Esophagus squamous epithelium (tissue), 5 donors: ENCODE measurements at places on chromosomes 11 and 22.

DNA sequence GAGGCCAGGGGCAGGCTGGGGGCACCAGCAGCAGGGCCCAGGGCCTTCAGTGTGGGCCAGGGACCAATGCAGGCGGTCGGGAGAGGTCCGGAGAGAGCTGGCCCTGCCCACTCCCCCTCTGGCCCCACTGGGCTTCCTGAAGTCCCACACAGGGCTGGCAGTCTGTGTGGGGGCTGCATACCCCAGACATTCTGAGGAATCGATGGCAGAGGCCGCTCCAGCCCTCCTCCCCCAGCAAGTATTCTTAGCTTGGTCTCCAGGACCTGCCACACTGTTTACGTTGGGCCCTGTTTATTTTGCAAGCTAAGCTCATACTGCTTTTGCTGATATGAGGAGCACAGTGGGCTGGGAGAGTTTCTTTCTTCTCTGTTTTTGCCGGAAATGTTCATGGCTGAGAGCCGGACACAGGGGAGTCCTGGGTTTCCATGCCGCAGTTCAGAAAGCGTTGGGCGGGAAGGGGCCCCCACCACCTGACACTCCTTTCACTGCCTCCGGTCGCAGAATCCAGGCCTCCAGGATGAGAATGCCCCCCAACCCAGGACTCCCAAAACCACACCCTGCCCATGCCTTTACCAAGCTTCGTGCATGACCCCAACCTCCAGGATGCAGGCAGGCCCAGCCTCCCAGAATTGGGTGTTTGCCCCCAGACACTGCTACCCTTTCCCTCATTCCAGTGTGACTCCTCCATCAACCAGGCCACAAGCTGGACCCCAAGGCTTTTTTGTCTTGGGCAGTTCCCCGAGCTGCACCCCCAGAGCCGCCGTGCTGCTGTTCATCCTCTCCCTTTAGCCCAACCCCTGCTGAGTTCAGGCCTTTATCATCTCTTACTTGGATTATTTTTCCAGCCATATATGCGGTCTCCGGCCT, 81.8 kb upstream of the KCNQ1OT1 start:
- no peak for DNase-seq

GRCh38 chr11:58632510-58632909, 10.0 kb downstream of the CNTF start:
- DNase-seq: no peak

DNA sequence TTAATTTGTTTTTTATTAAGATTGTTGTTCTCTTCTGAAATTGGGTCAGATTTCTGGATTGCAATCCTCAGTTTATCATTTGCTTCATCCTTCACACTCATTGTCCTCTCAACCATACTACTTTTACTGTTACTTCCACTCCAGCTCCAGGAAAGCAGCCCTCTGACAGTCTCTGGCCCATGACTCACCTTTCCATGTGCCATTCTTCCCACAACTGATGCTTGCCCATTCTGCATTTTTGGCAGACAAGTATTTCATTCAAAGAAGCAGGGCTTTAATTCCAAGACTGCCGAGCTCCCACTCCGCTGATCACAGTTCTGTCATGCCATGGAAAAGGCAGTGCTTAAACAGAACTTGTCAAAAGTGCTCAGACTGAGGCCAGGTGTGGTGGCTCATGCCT, 139.2 kb downstream of the WNT11 start:
- no peak for DNase-seq

DNA sequence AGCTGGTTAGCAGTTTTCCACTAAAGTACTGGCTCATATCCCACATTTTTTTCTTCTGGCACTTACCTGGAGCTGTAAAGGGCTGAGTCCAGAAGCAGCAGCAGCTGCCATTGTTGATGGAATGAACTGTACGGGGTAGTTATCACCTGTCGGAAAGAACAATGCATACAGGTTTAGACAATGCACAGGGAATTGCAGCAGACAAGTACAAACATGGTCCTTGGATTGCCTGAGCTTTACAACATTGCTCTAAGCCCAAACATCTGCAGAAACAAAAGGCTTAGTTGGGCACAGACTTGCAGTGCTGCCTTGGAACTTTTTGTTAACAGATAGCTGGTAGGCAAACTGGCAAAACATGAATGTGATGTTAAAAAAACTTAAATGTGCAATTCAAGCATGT, 258.8 kb downstream of the SOX6 start:
- no peak for DNase-seq

DNA sequence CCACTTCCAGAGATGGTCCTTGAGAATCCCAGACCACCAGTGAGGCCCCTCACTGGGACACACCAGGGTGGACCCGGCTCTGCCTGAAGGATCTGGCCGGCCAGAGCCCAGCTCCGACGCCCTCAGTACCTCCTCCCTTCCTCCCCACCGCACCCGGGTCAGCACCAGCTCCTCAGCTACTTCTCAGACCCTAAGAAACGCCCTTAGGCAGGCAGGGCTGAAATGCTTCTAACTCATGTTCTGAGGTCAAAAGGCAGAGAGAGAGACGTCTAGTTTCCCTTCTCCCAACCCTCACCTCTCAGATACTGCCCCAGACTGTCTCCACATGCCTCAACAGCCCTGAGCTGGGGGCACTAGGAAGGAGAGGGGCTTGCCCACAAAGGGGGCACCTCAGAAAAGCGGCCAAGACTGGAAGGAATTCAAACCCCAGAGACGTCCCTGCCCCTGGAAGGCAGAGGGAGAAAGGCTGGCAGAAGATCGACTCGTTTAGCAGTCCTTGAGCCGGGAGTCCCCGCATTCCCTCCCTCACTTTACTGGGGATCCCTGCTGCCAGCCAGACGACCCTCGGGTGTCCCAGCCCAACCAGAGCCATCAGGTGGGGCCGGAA, 539 bp downstream of the USH1C start:
- no peak for DNase-seq

- no peak for DNase-seq
Measured at GRCh38 chr11:69215784-69216415, 60.2 kb downstream of the SMIM38 start.

DNA sequence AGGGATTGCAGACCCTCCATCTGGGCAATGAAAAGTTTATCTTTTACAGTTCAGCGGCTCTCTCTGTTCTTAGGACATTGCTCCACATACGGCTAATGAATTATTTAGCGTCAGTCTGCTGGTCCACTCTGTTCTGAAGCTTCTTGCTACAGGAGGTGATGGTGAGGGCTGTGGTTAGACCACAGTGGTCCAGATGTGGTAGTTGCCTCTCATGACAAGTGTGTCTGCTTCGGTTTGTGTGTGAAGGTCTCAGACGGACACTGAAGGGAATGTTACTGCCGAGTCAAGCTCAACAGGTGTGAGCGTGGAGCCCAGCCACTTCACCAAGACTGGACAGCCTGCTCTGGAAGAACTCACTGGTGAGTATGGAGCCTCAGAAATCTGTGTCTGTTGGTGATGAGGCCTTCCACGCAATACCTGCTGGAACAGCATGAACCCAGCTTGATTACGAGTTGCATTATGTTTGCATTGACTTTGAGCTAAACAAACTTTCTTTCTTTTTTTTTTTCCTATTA, 220.8 kb downstream of the DBX1 start:
- DNase-seq: no peak

DNA sequence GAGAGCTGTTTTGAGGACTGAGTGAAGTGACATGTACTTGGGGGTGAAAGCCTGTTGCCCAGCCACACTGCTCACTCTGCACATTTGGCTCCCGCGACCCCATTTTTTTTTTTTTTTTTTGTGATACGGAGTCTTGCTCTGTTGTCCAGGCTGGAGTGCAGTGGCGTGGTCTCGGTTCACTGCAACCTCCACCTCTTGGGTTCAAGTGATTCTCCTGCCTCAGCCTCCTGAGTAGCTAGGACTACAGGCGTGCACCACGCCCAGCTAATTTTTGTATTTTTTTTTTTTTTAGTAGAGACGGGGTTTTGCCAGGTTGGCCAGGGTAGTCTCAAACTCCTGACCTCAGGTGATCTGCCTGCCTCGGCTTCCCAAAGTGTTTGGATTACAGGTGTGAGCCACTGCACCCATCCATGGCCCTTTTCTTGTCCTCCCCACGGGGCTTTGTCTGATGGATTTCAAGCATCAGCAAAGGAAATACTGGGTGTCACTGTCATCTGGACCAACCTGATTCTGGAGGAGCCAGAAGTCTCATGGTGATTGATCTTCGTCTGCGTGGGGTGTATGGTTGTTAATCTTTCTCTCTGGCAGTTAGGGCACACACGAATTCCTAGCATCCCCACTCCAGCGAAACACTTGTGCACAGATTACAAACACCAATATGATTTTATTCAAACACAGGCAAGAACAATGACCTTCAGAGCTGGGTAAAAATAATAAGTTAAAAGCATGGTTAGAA, 3.4 kb upstream of the UCP3 start:
- DNase-seq: no peak

DNA sequence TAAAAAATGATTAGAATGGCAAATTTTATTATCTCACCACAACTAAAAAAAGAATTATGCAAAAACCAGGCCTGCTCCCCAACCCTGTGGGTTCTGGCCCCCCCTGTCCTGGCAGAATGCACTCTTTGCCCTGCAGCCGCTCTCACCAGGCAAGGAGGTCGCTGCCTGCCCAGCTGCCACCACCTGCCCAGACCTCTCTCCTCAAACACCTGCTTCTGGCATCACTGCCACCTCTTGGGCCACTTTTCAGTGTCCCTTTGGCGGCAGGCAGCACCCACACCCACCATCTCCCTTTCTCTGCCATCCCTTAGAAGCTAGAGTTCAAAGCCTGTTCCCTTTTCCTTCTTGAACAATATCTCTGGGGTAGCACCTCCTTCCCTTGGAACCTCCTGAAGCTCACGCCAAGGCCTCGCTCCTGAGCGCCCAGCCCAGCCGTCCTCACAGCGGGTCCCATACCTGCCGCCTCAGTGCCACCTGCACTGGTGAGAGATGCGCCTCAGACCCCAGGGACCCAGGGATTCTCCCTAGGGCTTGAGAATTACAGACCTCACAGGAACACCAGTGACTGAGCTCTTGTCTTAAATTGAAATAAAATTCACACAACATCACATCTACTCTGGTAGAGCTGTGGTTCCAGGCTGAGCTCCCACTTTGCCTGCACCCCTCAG, 44.6 kb downstream of the SGSM3 start:
- no peak for DNase-seq

GRCh38 chr11:86043765-86044503, 24.9 kb downstream of the PICALM start:
- no peak for DNase-seq

DNA sequence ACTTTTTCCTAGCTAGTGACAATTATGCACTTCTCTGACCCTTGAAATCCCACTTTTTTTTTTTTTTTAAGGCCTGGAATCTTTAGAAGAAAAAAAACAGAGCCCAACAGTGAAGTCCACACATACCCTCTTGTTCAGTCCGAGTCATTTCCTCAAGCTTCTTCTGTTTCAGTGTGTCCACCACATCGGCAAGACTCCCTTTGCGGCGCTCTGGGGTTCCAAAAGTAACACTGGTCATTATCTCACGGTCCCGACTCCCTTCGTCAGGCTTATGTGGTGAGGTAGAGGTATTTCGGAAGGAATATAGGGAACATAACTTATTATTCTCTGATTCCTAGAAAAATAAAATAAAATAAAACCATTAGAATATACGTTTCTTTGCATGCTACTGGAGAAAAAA, 38.0 kb downstream of the SOX6 start:
- DNase-seq: no peak

GRCh38 chr11:99683933-99684332, 663.2 kb downstream of the CNTN5 start:
- no peak for DNase-seq

GRCh38 chr11:111938687-111939160, 1.6 kb downstream of the DIXDC1 start:
- no peak for DNase-seq

GRCh38 chr22:21030621-21031544, 1.5 kb downstream of the SLC7A4 start:
- no peak for DNase-seq

DNA sequence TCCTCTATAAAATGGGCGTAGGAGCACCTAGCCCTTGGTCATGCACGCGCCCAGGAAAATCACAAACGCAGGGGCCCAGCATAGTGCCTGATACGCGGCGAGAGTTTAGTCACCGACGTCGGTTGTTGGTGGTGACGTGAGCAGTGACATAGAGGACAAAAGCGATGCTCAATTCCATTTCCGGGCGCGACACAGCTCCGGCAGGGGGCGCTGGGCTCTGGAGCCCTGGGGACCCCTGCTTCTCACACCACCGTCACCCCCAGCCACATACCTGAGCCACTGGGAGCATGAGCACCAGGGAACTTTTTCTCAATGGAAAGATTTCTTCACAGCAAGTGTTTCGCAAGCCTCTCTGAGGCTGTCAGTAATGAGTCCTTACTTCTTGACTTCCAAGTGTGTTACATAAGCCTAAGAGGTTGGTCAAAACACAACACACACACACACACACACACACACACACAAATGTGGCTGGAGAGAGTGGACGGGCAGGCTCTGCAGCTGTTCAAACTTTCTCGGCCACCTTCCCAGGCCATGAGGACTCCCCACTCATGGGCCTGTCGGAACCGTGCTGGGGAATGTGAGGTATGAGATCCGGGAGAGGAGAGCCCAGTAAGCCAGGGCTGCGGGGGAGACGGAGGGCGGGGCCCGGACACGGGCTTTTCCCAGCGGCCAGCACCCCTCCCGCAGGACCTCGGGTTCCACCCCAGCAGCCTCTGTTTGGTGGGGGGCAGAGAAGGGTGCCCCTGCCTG, 36.9 kb upstream of the LINC01488 start:
- no peak for DNase-seq

DNA sequence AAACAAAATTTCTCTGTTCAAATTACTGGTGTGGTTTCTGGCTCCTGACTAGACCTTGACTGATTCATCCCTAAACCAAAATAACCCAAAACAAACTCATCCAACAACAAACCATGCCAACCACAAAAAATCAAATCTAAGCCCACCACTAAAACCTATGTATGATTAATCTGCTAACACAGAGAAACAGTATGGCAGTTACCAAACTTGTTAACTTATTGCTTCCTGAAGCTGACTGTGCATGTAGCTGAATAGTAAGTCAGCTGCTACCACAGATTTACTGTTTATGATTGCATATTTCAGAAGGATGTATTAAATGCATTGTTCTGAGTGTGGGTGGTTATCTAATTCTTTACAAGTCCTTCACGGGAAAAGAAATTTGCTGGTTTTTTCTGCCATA, 231.1 kb downstream of the SWAP70 start:
- DNase-seq: no peak

DNA sequence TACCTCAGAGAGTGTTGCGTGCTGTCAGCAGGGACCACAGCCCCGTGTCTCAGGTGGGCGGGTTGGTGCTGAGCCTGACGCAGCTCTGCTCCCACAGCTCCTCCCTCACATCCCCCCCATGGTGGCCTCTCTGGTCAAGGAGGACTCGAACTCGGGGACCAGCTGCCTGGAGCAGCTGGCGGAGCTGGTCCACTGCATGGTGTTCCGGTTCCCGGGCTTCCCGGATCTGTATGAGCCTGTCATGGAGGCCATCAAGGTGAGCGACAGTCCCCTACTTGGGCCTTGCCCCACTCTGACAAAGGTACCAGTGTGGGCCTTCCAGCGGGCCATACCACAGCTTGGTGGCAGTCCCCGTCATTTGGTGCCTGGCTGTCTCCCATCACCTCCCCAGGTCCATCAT, 11.8 kb downstream of the USP35 start:
- no peak for DNase-seq

- DNase-seq: no peak
Measured at GRCh38 chr11:75898871-75899270, 83.9 kb downstream of the UVRAG start.
